Lower leg skin (tissue), 4 donors: ENCODE measurements at places on chromosomes 11 and 22.

- DNase-seq: no peak
These were observed 9.4 kb downstream of the CDC45 start for GRCh38 chr22:19488884-19489843.

DNA sequence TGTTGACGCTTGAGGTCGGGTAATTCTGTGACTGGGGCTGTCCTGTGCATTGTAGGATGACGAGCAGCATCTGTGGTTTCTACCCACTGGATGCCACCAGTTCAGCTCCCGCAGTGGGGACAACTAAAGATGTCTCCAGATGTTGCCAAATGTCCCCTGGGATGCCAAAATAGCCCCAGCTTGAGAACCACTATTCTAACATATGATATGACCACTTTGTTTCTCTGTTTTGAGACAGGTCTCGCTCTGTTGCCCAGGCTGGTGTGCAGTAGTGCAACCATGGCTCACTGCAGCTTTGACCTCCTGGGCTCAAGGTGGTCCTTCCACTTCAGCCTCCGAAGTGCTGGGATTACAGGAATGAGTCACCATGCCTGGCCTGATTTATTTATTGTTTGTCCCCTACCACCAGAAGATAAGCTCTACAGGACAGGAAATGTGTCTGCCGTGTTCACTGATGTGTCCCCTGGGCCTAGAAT, 4.4 kb upstream of the MEN1 start:
- DNase-seq: no peak

GRCh38 chr22:41015003-41015402, 63.8 kb downstream of the RBX1 start:
- DNase-seq: no peak

DNA sequence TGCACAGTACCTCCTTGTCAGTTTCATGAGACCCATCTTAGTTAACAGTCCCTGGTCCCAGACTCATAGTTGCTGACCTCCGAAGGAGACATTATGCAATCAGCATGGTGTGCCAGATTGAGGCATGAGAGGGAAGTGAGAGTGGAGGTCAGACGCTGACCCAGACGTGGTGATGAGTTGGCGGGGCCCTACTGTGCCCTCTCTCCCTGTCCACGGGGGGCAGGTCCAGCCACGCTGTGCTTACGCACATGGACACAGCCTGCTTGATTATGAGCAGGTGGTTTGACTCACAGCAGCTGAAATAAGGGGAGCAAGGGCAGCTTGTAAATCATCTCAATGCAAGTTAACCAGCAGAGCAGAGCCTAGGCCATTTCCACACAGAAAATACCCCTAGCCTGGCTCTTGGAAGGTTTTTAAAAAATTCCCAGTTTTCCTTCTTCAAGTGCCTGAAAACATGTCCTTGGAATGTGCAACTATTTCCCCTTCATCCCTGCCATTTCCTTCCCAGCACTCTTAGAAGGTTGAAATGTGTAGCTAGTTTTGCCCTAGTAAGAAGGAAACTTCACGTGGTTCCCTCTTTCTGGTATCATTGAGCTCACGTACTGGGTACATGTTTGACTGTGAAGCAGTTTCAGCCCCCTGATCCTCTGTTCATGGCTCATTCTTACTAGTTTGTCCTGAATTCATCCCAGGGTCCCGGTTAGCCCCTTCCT, 122.6 kb upstream of the SORL1-AS1 start:
- no peak for DNase-seq

- no peak for DNase-seq
These were observed 65.5 kb downstream of the GRIK4 start for GRCh38 chr11:120577041-120577440.

DNA sequence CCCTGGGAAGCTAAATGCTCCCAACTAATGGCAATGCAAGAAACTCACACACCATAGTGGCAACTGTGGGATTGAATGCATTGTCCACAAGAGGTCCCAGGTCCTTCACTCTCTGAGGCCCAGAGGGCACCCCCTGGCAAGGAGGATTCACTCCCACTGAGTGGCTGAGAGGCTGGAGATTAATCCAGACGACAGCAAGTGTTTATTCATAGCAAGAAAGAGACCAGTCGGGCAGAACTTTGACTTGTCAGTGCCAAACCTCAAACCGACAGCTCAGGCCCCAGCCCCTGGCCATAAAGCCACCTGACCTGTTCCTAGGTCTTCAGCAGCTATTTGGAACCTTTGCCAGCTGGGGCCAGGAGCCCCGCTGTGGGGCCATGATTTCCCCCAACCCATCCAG, 54.5 kb upstream of the MPEG1 start:
- no peak for DNase-seq

DNA sequence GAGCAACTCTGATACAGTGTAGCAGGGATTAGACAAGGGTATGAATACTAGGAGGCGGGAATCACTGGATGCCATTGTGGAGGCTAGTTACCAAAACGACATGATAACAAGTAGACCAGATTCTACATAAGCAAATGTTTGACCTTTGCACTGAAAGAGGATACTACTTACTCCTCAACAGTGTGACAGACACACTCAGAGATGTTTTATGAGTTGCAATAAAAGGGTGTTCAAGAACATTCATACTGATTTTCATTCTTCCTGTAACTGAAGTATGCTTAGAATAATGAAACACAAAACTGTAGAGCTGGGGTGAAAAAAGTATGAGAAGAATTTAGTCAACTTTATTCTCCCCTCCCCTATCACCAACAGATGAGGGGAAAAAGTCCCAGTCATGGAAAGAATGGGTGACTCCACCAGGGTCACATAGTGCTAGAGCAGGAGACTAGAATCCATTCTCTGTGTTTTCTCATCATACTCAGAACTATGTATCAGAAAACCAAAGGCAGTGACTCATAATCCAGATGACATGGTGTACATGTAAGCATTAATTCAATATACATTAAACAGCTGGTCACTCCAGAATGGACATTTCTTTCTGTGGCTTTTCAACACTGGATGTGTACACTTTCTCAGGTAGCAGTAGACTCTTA, 32.8 kb downstream of the ARHGAP20 start:
- DNase-seq: no peak

DNA sequence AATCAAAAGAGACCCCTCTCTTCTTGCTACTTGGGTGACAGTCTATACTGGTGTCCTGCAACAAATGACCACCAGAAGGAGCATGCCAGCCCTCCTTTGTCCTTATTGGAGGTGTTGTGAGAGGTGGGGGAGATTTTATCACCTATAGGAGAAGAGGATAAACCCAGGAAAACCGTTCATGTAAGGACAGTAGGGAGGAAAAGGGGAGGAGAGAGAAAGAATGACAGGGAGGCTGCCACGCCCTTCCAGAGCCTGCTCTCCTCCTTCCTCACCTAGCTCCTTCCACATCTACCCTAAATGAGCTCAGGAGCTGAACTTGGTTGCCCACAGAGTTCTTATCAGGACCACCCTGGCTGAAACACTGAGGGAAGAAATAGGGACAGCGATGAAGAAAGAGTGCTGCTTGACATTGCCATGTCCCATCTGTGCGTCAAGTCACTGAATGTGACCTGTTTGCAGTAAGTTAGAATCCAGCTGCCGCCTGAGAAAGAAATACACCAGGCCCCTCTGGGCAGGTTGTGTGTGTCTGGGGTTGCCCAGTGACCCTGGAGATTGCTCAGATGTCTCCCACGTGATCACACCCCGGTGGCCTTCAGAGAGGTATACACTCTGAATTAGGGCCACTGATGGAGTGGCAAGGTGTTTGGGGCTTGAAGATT, 40.4 kb upstream of the ETS1 start:
- no peak for DNase-seq

- DNase-seq: no peak
These were observed at the start of gene MDK for GRCh38 chr11:46381048-46381818. Gene MDK, plus strand, starts transcription at chr11:46381669. Its CDS starts 389 bp downstream, at chr11:46382058.

DNA sequence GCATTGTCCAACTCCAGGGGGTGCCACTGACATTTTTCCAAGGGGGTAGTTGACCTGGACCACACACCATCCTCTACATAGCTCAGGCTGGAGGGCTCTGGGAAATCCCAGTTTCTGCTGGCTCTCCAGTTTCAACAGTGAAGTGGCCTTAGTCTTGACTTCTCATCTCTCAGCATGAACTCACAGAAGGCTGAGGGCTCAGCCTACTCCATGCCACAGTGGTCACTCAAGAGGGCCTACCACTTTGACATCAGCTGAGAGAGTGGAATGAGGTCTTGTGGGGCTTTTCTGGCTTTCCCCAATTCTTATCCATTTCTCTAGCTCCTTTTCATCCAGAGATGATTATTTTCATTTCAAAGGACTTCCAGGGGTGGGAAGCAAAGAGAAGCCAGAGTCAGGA, 7.4 kb downstream of the HTR3A start:
- DNase-seq: no peak

DNA sequence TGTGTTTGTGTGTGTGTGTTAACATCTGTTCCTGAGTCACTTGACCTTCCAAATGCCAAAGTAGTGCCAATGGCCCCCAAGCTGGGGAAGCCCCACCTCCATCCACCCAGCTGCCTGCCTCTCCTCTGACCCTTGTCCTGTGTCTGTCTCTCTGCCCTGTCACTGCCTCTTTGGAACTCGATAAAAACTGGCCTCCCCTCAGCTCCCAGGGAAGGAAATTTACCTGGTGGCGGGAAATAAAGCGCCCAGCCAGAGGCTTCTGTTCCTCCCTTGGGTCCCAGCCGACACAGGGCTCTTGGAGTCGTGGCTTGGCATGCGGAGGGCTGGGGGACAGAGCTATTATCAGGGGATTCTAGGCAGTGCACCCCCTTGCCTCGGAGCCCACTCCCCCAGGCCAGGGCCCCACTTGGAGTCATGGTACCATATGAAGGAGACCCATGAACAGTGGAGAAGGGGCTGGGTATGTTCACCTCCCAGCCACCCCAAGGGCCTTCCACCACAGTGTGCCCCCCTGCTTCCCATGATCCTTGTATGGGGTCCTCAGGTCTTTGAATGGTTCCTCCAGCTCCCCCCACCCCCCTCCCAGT, 6.2 kb downstream of the KCNC1 start:
- no peak for DNase-seq

DNA sequence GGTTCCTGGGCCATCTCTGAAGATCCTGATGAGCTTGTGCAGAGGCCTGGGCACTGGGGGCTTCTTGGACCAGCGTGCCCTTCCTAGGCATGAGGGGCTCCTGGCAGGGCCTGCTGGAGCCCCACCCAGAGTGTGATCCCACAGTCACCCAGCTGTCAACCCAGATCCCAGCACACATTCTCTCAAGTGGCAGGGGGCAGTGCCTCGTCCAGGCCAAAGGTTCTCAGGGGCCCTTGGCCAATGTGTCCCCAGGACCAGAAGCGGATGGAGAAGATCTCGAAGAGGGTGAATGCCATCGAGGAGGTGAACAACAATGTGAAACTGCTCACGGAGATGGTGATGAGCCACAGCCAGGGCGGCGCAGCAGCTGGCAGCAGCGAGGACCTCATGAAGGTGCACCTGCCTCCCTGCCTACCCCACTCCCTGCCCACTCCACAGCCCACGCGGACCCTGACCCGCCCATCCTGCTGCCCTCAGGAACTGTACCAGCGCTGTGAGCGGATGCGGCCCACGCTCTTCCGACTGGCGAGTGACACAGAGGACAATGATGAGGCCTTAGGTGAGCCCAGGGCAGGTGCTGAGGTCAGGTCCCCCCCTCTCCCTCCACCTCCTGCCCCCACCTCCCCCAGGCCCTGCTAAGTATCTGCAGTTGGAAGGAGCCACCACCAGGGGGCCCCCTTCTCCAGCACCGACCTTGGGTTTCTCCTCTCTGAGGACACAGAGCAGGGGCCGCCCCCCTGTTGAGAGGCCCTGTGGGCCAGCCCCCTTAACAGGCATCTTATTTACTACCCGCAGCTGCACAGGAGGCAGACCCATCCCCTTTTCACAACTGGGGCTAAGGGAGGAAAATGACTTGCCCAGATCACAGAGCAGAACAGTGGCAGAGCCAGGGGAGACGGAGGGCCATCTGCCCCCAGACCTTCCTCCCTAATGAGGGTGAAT, 14.7 kb downstream of the GGA1 start:
- DNase-seq: no peak

DNA sequence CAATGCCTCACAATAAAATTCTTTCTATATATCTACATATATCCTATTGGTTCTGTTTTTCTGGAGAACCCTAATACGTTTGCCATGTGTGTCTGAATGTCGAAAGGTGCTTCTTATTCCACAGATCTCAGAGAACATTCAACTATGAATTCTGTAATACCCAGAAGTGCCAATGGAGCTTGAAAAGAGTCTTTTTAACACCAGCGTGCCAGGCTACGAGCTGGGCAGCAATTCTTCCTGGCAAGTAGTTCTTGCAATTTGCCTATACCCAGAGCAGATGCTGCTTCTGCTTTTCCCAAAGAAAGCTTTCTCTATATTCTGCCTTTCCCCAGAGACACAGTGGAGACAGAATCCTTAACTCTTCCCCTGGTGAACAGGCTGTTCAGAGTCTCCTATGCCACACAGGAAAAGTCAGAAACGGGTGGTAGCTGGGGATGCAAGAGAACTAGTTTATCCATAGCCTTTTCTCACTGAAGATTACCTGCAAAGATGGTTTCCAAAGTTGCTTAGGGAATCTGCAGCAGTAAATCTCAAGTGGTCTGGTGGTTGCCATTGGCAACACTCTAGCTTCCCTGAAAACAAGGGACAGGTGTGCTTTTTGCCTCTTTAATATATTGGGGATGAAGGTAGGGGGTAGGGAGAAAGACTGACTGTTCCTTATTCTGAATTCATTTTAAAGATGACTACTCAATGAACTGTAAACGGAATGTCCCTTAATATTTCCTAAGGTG, 16.8 kb upstream of the PAFAH1B2 start:
- DNase-seq: no peak

GRCh38 chr11:70557742-70558485, 159.6 kb downstream of the CTTN start:
- no peak for DNase-seq

- DNase-seq: no peak
These were observed 7.3 kb downstream of the USP35 start for GRCh38 chr11:78195917-78196560.

- no peak for DNase-seq
These were observed 60.0 kb downstream of the RTL6 start for GRCh38 chr22:44438056-44438455.

DNA sequence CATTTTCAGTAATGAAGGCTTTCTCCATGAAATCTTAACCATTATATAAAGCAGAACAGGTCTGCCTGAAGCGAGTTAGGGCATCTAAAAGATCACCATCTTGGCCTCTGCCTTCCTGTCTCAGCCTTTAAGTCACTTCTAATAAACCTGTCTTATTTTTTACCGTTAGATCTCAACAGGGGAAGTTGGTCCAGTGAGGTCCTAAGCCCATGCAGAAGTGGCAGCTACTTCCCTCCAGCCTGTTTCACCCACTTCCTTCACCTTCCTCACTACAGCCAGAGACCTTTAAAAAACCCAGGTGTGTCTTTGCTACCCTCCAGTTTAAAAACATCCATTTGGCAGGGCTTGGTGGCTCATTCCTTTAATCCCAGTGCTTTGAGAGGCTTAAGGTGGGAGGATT, 14.1 kb upstream of the LIPT2 start:
- no peak for DNase-seq

- no peak for DNase-seq
These were observed 18.3 kb downstream of the TST start for GRCh38 chr22:37000676-37001534.

- DNase-seq: no peak
These were observed 11.8 kb upstream of the AKIP1 start for GRCh38 chr11:8899119-8899753.

- DNase-seq: no peak
These were observed 22.8 kb upstream of the GPR83 start for GRCh38 chr11:94424011-94424410.
